ENCODE measurements at places on chromosomes 5 and 9.

GRCh38 chr9:97487861-97488260, 13.6 kb upstream of the TMOD1 start:
- DNase-seq = no peak

DNA sequence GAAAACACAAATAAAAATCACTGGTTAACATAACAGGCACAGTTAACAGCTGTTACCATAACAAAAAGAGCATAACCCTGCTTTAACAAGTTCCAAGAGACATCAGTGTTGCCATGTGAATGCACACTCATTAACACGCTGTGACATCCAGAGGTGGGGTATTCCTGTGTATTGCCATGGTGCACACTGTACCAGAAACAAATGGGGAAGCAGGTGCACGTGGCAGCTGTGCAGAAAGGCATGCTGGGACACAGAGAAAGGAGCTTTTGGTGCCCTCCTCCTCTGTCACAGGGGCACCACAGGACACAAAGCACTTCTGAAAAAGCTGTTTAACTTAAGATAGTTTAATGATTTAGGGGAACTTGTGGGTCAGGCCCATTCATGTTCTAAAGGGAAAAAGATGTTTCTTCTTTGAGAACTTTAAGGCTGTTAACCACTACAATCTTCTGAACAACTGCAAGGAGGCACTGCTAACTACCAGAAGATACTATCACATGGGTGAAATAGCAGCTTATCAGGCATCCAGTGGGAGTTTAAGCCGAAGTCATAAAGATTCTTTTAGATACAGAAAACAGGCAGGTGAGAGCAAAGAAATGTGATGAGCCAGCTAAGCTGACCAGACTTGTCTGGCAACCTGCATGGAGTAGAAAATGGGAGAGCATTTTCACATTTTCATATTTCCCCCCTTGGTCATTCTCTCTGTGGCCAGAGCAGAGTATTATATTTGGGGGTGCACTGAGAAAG, 56.4 kb upstream of the GOLPH3 start:
- no peak for DNase-seq

DNA sequence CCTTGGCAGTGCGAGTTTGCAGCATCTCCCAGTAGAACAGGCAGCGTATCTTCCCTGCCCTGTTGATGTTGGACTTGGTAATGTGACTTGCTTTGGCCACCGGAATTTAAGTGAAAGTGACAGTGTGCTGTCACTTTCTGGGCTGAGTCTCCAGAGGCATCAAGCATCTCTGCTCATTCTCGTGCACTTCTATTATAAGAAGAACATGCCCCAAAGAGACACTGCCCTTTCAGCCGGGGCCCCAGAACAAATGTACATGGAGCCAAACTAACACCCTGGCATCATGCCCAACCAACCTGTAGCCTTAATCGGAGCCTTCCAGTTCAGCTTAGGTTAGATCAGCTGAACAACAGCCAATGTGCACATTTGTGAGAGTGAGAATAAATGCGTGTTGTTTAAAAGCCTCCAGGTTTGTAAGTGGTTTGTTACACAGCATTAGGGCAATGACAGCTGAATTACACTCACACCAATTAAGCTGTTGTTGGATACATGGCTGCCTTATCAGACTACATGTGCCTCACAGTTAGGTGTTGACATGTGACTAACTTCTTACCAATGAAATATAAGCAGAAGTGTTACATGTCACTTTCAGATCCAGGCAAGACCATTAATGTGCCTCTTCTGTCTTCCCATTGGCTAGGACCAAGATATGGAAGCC, 22.1 kb upstream of the FRMD3 start:
- no peak for DNase-seq

DNA sequence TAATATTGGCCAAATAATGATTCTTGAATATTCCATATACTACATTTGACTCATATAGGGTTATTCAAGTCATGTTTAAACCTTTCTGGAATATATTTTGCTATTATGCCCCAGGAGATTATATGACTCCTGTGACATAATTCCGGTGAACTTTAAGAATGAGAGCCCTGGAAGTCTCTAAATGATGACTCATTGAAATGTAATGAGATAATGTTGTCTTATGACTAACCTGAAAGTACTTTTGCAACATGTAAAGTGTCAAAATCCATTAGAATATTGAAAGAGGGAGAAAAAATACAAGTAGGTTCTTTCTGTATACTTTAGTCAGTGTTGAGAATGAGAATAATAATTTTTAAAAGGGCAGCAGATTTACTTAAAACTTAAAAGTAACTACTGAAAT, 830.4 kb downstream of the MAT2B start:
- DNase-seq = no peak

DNA sequence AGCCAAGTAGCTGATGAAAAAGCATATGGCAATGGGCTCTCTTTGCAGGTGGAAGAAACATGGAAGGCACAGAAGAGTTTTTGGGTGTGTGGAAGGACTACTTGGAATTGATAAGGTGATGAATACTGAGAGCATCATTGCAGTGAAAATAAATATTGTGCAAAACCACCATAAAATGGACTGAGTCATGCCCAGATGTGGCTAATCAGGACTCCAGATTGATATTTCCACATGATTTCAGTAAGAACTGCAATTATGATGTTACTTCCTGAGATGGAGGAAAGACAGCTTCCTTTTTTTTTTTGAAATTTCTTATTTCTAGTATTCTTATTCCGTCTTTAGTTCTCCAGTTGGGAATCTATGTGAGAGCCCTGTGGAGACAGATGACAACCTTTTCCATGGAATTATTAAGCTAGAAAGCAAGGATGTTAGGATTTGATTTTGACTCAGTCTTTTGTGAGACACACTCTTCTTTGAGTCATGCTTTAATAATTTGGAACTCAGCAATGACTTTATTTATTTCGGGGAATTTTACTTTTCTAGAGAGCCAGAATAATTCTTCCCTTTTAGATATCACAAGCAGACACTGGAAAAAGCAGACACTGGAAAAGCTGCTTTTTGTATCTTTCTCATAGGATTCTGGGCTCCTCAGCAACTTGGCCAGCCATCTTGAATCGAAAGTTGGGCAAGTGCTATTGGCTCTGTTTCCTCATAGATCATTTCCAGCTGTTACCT, 94.2 kb upstream of the VCAN start:
- no peak for DNase-seq
